Activated naive CD8-positive, alpha-beta T cell treated with anti-CD3 and anti-CD28 coated beads for 36 hours (primary cell): ENCODE measurements at places on chromosomes 1 and 21. TPM values are rescaled to one million over a fixed set of nuclear protein-coding genes. Genes with fewer than 3 reads are reported as not detected.

DNA sequence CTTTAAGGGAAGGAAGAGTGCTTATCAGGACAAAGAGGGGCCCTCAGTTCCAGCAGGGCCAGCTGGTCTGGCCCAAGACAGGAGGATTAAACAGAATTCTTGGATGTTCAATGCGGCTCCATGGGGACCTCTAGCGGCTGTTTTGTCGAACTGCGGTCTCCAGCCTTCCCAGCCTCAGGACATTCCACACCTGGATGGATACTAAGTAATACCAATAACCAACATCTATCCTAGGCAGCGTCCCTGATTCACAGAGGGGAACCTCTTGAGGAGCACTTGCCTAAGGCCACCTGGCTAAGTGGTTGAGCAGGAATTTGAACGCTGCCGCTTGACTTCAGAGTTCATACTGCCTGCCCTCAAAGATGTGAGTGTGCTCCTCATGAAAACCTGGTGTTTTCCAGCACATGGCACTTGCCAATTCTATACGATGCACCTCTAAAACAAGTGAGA lies 15.5 kb upstream of the CD247 start:
- no peaks in the 10 kb centered on the region for H3K36me3 ChIP-seq
- no peak overlapping the region for H3K27ac ChIP-seq
- H3K4me3 ChIP-seq = no peak overlapping the region
- DNase-seq = peak; percentile 46

DNA sequence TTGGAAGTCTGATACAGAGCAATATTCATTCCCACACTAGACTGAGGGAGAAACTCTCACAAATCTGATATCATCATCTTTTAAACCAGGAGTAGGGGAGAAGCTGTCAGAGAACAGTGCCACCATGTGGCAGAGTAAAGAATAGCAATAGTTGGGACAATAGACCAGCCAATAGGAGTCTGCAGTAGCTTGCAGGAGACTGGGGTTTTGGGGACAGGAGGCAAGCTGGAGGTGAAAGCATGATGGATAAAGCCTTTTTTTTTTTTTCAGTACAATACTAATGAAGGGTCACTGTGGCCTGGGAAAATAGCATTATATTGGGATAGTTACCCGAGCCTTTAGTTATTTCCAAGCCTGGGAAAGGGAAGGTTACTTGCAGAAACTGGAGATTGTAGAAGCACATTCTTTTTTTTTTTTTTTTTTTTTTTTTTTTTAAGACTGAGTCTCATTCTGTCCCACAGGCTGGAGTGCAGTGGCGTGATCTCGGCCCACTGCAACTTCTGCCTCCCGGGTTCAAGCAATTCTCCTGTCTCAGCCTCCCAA lies 120.7 kb downstream of the S1PR1 start:
- DNase-seq = peak; percentile 63
- H3K27me3 ChIP-seq = peaks cover 3% of the 10 kb centered on the region
- H3K36me3 ChIP-seq = no peaks in the 10 kb centered on the region
- H3K4me1 ChIP-seq = peaks cover 12% of the 10 kb centered on the region
- no peak overlapping the region for H3K4me3 ChIP-seq
- H3K27ac ChIP-seq = no peak overlapping the region

The ADAMTS4 gene
- total RNA-seq = 3.8 TPM

DNA sequence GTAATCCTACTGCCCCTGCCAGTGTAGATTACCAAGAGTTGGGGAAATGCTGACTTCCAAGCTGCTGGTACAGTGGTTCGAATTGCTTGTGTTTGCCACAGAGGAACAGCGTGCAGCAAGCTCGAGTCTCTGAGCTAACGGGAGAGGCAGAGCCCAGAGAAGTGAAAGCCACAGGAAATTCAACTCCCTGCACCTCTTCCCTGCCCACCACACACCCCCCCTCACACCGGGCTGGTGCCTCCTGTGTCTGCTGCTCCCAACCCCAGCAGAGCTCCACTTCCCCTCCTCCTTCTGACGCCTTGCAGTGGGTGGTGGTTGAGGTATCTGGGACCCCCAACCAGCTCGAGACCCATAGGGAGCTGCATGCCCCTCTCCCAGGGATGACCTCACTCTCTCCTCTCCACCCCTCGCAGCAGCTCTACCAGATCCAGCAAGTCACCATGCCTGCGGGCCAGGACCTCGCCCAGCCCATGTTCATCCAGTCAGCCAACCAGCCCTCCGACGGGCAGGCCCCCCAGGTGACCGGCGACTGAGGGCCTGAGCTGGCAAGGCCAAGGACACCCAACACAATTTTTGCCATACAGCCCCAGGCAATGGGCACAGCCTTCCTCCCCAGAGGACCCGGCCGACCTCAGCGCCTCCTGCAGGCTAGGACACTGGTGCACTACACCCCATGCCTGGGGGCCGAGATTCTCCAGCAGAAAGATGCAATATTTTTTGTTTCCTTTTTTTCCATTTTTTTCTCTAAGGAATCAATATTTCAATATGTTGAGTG lies 13.1 kb upstream of the KCNQ4 start:
- no peaks in the 10 kb centered on the region for H3K27me3 ChIP-seq
- peak overlapping the region; percentile 66 for H3K27ac ChIP-seq
- peaks cover 11% of the 10 kb centered on the region for H3K4me1 ChIP-seq
- no peak for DNase-seq
- no peak overlapping the region for H3K4me3 ChIP-seq

DNA sequence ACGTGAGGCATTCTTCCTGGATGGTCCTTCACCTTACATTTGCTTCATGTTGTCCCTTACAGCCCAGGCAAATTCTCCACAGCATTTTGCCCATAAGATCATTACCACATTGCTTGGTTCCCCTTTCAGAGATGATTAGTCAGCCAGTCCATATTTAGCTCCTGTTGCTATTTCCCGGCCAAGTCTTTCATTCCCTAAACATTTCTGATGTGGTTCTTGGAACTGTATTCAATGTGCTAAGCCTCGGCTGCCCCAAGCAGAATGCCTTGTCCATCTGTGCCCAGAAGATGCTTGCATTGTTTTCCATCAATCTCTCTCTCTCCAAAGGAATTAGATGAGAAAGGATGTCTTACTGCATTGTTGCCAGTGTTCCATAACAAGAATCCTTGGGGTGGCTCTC lies 420.9 kb upstream of the CAMK1G start:
- no peaks in the 10 kb centered on the region for H3K27me3 ChIP-seq
- no peak for DNase-seq
- H3K36me3 ChIP-seq = no peaks in the 10 kb centered on the region
- no peak overlapping the region for H3K4me3 ChIP-seq
- H3K27ac ChIP-seq = no peak overlapping the region
- no peaks in the 10 kb centered on the region for H3K4me1 ChIP-seq
